Activated naive CD4-positive, alpha-beta T cell treated with anti-CD3 and anti-CD28 coated beads, Interleukin-2, amount 50 U/mL, for 72 hours (primary cell): ENCODE measurements at places on chromosomes 16 and 17.
A peak's percentile ranks its signal among the peaks of the same experiment; 100 is the strongest.

- no peak for DNase-seq
Measured at GRCh38 chr16:81832801-81833547, 53.9 kb downstream of the PLCG2 start.

GRCh38 chr17:74604761-74605160 lies 12.7 kb upstream of the CD300LD start:
- DNase-seq, result no peak

DNA sequence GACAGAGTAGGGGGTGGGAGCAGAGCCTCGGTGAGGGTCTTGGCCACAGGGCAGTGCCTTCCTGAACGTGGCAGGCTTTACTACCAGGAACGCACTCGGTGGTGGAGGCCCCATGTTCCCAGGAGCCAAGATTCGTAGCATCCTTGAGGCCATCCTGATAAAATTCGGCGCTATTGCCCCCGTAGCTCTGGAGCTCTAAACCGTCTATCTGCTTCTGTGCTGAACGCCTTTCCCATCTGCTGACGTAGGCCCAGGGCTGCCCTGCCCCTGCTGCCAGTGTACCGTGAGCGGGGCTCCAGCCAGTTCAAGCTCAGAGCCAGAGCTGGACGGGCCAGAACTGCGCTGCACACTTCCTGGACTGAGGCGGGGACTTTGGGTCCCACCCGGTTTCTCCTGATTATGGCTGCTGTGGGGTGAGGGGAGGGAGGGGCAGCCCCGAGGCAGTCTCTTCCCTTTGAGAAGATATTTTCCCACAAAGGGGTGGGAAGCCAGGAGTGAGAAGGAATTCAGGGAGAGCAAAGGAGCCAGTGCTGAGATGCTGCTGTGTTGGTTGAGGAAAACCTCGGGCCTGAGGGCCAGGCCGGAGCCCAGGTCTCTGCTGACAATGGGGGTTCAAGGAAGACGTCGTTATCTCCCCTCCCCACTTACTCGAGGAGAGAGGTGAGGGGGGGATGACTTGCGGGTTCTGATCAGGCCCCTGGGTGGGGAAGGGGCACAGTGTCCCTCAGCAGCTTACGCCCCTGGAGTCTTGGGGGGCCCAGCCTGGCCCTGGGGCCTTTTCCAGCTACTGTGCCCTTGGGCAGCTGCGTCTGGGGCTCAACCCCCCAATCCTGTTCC lies 29.4 kb downstream of the OR1D5 start:
- DNase-seq, result peak; percentile 44

- no peak for DNase-seq
Measured at GRCh38 chr17:31294231-31294630, 2.8 kb downstream of the OMG start.

DNA sequence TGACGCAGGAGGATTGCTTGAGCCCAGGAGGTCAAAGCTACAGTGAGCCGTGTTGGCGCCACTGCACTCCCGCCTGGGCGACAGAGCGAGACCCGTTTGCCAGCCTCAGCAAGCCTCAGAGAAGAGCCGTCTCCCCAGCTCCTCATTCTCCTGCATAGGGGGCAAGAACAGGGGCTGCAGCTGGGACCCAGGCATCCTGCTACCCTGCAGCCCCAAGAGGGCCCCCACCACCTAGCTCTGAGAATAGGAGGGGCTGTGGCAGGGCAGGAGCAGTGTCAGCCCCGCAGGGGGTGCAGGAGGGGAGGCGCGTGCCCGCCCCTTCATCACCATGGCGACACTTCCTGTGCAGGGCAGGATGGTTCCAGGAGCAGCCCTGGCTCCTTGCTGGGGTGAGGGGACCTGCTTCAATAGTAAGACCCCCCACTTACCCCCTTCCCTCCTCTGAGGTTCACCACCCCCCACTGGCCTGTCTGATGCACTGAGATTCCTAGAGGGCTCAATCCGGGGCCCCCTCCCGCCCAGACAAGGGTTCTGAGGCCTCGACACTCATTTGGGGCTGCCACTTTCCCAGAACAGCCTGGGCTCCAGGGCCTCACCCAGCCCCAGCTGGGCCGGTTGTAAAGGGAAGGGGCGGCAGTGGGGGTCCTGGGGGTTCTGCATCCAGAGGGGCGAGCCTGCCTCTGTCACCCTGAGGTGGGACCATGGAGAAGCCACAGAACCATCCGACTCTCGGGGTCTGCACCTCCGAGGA lies 20.2 kb downstream of the VASN start:
- DNase-seq, result no peak

- no peak for DNase-seq
Measured at GRCh38 chr17:33948309-33948708, 306.8 kb upstream of the CCL2 start.

DNA sequence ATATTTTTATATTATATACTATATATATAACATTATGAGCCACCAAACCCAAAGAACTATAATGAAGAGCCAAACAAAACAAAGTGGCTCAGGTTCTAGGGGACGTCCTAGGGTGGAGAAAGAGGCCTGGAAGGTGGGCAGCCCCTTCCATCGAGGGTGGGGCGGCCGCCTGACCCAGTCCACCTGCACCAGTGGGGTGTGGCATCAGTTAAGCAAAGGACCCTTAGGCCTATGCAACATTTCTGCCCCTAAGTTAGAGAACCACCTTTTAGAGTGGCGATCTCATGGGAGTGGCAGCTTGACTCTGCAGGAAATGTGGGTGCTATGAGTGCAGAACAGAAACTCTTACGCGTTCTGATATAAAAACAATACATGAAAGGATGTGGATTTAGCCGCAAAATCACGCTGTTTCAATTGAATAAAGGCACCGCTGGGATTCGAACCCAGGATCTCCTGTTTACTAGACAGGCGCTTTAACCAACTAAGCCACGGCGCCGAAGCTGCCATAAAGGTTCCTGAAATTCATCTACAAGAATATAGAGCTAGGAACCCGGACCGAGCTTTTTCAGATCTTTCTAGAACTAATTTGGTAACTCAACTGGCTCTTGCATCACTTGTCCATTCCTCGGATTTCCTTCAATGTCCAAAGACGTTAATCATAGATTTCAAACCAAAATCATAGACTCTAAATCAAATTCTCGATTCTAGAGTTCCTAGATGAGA lies 15.6 kb upstream of the AURKB start:
- peak; percentile 75 for DNase-seq

GRCh38 chr17:47281216-47281615 lies 27.6 kb downstream of the ITGB3 start:
- no peak for DNase-seq

DNA sequence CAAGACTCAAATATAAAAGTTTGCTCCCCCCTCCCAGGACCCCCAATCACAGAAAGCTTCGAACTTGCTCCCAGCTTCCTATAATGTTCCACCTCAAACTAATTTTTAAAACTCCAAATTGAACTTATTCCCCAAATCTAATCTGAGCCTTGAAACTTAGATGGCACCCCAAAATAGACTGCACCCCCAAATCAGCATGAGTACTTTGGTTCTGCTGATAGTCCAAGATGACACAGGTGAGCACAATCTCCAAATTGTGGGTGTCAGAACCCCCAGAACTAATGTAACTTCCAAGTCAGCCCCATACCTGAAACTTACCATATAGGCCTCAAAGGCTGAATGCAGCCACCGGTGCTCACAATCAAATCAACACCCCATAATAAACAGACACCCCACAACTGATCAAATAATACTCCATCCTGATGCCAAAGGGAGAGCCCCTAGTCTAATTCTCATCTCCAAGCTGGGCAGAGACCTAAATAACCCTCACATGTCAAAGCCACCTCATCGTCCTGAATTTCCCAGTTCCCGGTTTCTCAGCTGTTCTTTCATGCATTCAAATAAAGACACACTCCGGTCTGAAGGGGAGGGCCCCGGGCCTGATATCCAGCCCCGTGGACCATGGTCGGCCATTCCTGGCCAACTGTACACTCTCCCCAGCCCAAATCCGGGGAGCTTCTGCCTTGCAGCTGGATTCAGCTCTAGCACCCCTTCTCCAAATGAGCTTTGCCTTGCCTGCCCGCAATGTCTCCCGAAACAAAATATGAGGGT lies 1.8 kb upstream of the BCL6B start:
- DNase-seq, result no peak

- no peak for DNase-seq
Measured at GRCh38 chr16:47612711-47613110, 151.6 kb downstream of the PHKB start.

DNA sequence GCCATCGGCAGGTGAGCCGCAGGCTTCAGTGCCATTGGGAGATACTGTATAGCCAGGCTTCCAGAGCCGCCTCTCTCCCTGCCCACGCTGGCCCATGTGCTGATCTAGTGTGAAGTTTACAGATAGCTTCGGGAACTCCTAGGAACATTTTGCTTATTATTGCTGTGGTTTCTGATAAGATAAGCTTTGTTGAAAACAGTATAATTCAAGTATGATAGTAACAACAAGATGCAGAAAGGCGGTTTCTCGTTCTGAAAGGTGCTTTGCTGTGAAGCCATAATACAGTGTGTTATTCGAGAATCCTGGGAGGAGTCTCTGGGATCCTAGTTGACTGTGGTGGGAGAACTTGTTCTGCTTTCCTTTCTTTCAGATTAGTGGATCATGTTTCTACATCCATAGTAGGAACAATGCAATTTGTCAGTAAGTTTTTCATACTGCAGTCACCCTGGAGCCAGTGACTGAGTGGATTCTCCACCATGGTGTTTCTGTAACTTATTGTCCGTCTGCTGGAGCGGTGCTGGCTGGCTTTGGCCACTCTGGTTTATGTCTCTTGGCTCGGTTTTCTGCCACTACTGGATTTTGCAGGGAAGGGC lies 31.5 kb downstream of the RAB11FIP3 start:
- DNase-seq, result no peak

- DNase-seq, result no peak
Measured at GRCh38 chr16:84194018-84194417, 3.1 kb downstream of the ADAD2 start.

DNA sequence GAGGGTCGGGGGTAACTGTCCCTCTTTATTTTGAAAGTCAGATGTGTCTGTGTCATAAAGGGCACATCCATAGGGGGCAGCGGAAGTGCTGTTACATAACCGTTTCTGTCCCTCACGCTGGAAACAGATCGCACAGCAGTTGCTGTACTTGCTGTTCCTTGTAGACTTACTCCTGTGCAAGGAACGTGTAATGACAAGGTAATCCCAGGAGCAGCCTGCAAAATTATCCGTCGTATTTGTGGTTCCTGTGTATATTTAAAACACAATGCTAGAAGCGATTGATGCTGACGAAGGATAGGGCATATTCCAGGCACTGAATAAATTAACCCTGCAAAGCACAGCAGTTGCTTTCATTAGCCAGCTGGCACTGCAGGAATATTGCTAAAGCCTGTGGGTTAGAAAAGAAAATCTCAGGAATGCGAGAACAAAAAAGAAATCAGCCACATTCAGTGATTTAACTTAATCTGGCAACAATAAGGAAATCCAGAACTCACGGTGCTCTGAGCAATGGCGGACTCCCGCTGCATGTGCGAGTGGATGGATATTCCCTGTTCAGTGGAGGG lies 76.2 kb downstream of the SPECC1 start:
- DNase-seq, result no peak

DNA sequence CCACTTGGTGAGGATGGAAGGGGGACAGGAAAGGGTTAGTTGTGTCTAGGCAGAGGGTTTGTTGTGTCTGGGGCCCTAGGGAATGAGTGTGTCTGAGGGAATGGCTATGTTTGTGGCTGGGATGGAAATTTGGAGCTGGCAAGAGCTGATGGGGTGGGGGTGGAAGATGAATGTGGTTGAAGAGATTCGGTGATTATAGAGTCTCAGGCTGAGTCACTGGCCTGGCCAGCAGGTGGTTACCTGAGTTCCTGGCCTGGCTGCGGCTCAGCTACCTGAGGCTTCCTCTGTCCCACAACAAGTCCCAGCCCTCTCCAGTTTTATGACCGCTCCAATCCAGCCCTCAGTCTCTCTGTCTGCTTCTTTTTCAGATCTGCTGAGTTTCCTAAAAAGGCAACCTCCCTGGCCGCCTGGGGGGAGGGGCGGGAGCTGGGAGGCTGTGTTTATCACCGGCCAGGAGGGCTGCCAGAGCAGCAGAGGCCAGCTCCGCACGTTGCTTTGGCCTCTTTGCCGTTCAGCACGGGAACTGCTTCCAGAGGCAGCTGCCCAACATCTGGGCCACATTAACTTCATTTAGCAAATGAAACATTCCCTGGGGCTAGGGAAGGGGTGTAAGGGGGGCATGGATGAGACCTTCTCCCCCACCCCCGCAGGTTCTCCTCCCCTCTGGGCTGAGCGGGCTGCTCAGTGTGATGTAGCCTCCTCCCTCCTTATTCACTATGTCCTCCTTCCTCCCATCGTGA lies 21.8 kb downstream of the ITGB3 start:
- DNase-seq, result no peak
